Breast epithelium (tissue), 4 donors: ENCODE measurements at places on chromosomes 3 and 15.

DNA sequence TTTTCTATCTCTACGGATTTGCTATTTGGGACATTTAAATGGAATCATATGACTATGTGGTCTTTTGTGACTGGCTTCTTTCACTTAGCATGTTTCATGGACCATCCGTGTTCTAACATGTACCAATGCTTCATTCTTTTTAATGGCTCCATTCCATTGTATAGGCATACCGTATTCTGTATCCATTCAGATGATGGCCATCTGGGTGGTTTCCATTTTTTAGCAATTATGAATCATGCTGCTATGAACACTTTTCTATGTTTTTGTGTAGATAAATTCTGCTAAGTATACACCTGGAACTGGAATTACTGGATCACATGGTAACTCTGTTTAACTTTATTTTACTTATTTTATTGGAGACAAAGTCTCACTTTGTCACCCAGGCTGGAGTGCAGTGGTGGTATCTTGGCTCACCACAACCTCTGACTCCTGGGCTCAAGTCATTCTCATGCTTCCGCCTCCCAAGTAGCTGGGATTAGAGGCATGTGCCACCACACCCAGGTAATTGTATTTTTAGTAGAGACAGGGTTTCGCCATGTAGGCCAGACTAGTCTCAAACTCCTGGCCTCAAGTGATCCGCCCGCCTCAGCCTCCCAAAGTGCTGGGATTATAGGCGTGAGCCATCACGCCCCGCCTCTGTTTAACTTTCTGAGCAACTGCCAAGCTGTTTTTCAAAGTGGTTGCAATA is 13.4 kb downstream of the UBP1 start:
- no peak for DNase-seq

DNA sequence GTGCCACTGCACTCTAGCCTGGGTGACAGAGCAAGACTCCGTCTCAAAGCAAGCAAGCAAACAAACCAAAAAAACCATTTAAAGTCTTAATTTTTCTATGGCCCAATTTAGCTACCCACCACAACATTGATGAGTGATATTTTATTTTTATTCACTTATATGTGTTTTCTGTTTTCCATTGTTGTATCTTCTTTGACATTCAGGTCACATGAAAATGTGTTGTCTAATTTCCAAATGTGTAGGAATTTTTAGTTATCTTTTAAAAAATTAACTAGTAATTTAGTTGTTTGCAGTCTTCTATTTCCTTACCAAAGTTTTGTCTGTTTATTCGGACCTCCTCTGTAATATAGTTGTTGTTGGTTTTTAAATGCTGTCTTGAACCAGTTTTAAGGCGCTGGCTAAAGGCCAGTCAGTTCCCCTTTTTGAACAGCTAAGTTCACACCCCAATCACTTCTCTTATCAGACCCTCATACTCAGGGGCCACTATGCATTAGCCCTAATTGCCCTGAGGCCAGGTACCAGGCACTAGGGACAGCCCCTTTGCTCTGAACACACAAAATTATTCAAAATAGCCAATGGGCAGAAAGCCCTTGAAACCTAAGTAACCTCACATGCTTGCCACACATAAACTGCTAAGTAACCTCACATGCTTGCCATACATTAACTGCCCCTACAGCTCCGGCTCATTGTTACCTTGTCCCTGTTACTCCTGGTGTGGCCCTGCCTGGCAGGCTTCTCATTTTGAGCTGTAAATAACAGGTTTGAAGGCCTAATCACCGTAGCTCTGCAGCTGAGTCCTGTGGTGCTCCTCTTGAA is 4.3 kb upstream of the CCR4 start:
- no peak for DNase-seq

- no peak for DNase-seq
These were observed 160.7 kb downstream of the SQOR start for GRCh38 chr15:45795440-45796069.

DNA sequence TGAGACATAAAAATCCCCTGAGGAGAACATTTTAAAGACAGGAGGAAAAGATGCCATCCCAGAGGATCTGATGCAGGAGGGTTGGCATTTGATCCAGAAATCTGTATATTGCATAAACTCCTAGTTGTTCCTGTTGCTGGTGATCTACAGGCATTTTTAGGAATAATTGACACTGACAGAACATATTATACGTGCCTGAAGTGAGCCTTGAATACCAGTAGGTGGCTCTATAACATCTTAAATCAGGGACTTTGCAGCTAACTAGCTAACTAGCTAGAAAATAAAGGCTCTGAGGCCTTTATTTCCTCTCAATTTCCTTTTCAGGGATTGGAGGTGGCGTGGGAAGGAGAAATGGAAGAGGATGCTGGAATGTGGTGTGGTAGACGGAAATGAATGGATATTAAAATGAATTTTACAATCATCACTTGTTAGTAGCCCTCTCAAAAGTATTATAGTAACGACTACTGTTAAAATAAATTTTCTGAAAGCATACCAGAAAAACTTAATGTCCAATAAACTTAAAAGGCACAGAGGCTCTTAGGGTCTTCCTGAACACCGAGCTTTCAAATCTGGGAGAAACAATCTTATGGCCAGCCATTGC is 73.8 kb upstream of the ZBED2 start:
- no peak for DNase-seq

GRCh38 chr3:21269882-21270281 is 481.1 kb downstream of the ZNF385D start:
- no peak for DNase-seq

DNA sequence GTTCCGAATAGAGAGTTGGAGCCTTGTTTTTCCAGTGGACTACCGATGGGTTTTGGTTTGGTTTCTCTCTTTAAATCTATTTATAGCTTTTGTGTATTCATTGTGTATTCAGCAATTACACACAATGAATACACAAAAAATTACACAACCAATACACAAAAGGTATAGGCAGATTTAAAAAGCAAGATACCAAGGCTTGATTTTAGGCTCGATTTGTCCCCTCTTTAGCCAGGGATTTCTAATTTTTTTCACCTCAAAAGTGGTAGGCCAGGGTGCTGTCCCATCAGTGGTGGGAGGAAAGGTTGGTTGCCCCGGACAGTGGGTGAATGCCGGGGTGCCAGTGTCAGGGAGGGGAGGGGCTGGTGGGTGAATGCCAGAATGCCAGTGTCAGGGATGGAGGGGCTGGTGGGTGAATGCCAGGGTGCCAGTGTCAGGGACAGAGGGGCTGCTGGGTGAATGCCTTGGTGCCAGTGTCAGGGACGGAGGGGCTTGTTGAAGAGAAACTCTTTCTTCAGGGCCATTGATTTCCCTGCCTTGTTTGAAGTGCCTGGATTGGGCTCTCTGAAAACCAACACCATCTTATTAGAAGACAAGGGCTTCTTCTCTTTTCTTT is 186.2 kb downstream of the GOLGA6L6 start:
- peak; percentile 50 for DNase-seq

- no peak for DNase-seq
These were observed 222.5 kb upstream of the ICE2 start for GRCh38 chr15:60701261-60702019.

- no peak for DNase-seq
These were observed 28.5 kb downstream of the SCG5 start for GRCh38 chr15:32669896-32670611.

DNA sequence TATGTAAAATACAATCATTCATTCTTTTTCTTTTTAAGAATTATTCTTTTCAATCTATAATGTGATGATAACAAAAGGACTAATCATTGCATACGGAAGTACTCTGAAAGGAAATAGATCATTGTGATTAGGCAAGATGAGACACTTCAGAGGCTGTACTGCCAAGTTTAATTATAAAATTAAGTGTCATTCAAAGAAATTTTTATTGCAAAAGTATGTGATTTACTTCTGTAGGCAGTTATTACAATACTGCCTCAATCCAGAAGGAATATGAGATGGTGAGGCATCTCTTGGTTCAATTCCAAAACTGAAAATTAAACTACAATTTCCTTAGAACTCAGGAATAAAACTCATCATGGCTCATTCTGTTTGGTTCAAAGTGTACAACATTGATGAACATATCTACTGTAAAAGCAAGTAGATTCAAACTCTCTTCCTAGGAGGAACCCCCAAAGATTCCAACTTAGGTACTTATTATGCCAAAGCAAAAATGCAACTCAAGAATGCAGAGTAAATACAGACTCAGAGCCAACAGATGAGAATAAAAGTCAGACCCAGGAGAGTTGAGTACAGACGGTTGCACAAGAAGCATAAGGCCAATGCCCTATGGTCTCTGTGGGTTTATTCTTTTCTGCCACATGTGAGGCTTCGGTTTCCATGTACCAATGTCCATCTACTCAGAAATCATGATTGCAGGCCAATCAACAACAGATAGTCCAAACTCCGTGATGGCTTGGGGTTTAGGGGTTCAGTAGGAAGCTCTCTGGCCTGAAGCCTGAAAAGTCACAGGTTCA is 118.5 kb upstream of the WNT5A start:
- DNase-seq: no peak

DNA sequence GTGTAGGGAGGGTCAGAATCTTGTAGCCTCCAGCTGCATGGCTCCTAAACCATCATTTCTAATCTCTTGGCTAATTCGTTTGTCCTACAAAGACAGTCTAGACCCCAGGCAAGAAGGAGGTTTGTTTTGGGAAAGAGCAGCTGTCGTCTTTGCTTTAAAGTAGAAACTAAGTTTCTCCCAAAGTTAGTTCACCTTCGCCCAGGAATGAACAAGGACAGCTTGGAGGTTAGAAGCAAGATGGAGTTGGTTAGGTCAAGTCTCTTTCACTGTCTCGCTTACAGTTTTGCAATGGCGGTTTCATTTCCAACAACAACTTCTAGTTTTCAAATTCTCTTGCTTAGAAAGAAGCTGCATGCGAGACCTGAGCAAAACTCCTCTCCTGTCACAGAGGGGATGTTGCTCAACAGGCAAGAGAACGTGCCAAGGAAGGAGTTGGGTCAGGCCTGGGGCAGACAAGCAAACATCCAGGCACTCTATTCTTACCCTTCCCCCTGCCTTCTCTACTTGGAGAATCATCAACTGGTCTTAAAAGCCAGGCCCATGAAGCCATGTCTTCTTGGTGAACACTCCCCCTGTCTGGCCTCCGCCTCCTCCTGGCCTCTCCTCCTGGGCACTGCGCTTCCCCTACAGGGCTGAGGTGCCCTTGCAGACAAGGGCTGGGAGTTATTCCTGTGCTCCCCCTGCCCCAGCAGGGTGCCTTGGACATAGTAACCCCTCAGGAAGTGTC is 57.6 kb downstream of the TMEM44 start:
- DNase-seq: no peak

- no peak for DNase-seq
These were observed 58.0 kb downstream of the ITPR1 start for GRCh38 chr3:4551051-4551711.

DNA sequence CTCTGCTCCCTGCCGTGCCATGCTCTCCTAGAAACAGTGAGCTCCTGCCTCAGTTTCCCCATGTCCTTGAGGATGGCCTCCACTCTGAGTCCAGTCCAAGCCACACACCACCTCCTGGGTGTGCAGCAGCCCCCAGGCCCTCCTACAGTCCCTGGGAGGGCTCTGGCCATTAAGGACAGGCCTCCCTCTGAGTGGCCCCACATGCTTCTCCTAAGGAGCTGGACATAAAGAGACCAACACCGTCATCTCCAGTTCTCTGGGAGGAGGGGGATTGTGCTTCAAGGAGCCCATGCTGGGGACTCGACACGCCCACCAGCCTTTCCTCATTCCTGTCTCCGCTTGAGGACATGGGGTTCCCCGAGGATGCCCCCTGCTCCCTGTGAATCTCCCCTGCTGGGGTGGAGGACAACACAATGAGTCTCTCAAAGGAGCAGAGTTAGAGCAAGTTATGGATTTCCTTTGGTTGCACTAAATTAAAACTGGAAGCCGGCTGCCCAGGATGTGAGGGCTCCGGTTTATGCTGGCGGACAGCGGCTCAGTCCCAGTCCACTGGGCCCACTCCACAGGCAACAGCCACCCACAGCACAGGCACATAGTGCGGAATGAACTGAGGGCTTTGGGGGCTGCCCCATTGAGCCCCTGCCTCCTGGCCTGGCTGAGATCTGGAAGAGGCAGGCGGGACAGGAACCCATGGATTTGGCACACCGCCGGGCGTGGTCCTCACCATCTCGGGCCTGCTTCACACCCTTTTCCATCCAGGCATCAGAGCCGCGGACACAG is 165.6 kb upstream of the IQSEC1 start:
- no peak for DNase-seq

DNA sequence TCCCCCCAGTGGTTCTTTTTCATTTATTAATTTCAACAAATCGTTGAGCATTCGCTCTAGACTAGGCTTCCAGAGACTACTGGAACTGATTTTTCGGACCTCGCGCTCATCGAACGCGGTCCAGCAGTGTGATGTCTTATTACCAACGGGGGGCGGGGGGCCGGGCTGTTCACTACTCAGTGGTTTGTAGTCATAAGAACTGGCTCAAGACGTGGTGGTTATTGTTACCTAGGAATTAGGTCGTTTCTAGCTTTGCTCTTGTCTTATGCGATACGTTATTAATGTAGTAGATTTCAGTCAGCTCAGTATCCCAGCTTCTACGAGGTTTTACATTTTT is 858 bp downstream of the RBM5 start:
- no peak for DNase-seq

- no peak for DNase-seq
These were observed 20.4 kb downstream of the XPC start for GRCh38 chr3:14157951-14158350.
